ENCODE measurements at places on chromosomes 5 and 9. TPM values are rescaled to one million over a fixed set of nuclear protein-coding genes. Genes with fewer than 3 reads are reported as not detected.

- DNase-seq: no peak
These were observed 214.6 kb upstream of the C9orf72 start for GRCh38 chr9:27787891-27788290.

DNA sequence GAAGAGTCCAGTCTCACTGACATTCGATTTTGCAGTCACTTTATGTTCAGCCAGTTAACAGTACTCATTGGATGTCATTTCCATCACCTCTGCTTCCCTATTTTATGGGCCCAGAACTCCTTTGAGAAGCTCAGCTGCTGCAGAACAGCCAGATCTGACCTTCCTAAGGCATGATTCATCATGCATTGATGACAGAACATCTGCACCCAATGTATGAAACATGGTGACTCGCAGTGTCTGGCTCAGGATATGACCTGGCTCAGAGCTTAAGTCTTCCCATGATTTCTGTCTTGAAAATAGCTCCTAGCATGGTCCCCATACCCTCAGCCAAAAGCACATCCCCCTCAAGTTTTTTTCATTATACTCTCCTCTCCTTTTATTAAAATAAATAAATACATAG, 92.6 kb upstream of the TRIM32 start:
- peak; percentile 8 for DNase-seq

CD74 gene
- total RNA-seq: 75.4 TPM

DNA sequence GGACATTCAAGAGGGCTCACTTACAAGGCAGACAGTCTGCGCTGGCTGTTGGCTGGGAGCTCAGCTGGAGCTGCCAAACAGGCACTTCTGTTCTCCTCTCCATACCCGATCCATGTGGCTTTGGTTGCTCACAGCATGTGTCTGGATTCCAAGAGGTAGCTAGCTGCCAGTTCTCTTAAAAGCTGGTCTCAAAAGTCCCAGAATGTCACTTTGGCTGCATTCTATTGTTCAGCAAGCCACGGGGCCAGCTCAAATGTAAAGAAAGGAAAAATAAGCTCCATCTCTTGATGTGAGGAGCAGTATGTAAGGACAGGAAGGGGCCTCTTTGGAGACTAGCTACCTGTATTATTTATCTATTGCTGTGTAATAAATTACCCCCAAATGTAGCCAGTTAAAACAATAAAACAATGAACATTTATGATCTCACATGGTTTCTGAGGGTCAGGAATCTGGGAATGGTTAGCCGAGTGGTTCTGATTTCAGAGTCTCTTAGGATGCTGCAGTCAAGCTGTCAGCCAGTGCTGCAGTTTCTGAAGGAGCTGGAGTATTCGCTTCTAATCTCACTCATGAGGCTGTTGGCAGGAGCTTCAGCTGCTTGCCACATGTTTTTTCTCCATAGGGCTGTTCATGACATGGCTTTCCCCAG, 112.7 kb upstream of the CLINT1 start:
- DNase-seq: peak; percentile 79

- DNase-seq: no peak
These were observed 243.1 kb downstream of the FBXO4 start for GRCh38 chr5:42168091-42168670.

TIMD4 gene
- total RNA-seq: not detected

PCDHB15 gene
- total RNA-seq: 9.9 TPM

- DNase-seq: peak; percentile 1
These were observed 260.3 kb upstream of the CDH10 start for GRCh38 chr5:24904981-24905517.

Measured in tongue (tissue), 3 donors.